ENCODE measurements at places on chromosomes 7 and 10.
A peak's percentile ranks its signal among the peaks of the same experiment; 100 is the strongest.

- DNase-seq = no peak
These were observed 1.7 kb upstream of the FAM3C start for GRCh38 chr7:121397822-121398221.

DNA sequence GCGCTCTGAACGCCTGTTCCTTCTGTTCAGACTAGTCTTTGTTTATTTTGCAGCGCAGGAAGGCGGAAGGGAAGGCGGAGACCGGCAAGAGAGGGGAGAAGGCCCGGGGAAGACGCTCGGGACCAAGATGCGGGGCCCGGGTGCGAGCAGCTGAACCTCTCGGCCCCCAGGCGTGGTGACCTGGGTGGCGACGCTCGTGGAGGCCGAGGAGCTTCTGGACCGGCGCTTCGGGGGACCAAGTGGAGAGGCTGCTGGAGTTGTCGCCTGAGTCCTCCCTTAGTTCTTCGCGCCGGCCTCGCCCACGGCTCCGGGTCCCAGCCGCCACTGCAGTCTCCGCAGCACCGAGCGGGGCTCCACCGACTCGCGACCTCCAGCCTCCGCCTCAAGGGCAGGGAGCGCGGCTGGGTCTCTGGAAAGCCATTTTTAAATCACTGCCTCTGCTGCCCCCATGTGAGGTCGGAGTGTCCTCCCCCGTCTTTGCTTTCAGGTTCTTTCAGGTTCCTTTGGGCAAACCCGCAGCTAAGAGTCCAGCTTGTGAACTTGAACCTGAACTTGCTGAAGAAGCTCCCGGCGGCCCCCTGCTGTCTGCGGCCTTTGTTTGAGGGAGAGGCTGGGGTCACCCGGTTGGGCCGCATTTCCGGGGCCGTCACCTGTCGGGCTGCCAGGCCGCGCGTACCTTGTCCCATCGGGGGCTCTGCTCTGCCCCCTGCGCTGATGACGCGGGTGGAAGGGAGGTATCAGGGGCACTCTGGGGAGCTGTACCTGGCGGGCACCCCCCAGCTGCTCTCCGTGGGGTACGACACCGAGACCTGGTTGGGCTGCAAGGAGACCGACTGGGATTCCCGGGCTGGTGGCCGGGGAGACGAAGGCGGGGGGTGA is 136.0 kb downstream of the KIF20B start:
- DNase-seq = no peak

GRCh38 chr7:92880212-92881090 is 44.1 kb upstream of the CDK6 start:
- no peak for DNase-seq

- DNase-seq = no peak
These were observed 8.3 kb downstream of the GPR85 start for GRCh38 chr7:113078331-113078730.

- DNase-seq = no peak
These were observed 19.1 kb downstream of the ADAM8 start for GRCh38 chr10:133257489-133258065.

GRCh38 chr10:60664859-60665258 is 113.4 kb upstream of the CDK1 start:
- DNase-seq = no peak

- no peak for DNase-seq
These were observed 602.0 kb downstream of the PTPRN2 start for GRCh38 chr7:157985636-157986035.

GRCh38 chr10:96706331-96706853 is 13.9 kb downstream of the PIK3AP1 start:
- no peak for DNase-seq

GRCh38 chr7:154427533-154427932 is 375.3 kb downstream of the DPP6 start:
- DNase-seq = no peak

GRCh38 chr7:122269241-122269640 is 35.3 kb downstream of the FEZF1 start:
- DNase-seq = no peak

- no peak for DNase-seq
These were observed 103.3 kb downstream of the GPAM start for GRCh38 chr10:112080231-112080630.

DNA sequence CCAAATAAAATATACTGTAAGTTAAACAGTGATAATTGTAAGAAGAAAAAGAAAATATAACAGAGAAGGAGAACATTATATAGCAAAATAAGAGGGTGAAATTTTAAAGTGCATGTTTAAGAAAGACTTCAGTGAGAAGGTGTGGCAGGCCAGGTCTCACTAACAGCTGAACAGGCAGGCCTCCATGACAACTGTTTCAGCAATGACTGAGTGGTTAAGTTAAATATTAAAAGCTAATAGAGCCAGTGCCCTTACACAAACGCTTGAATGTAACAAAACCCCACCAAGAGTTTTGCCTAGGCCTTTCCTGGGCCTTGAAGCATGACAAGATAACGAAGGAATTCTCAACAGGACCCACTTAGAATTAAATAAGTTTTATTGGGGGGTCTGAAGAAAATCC is 32.6 kb downstream of the CFAP43 start:
- no peak for DNase-seq

GRCh38 chr7:132112106-132112505 is 464.2 kb downstream of the PLXNA4 start:
- DNase-seq = no peak

DNA sequence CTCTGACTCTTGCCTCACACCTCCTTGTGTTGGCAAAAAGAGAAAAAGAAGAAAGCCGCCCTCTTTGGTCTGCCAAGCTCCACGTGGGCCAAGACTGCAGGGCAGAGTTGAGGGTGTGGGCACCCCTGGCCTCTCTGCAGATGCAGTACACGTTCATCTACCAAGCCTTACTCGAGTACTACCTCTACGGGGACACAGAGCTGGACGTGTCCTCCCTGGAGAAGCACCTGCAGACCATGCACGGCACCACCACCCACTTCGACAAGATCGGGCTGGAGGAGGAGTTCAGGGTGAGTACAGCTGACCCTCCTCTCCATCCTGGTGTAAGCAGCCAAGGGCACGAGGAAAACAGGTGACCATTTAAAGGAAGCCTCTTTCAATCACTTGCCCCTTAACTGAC is 56.1 kb downstream of the MKI67 start:
- DNase-seq = no peak

DNA sequence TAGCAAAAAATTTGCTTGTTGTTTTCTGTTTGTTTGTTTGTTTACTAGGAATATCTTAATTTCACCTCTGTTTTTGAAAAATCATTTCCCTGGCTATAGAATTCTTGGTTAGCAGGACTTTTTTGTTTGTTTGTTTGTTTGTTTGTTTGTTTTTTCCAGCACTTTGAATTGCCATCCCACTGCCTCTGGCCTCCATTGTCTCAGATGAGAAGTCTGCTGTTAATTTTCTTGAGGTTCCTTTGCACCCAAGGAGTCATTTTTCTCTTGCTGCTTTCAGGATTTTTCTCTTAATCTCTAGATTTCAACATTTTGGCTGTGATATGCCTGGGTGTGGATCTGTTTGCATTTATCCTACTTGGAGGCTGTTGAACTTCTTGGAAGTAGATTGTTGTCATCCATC is 105.7 kb downstream of the FOXL3 start:
- no peak for DNase-seq

DNA sequence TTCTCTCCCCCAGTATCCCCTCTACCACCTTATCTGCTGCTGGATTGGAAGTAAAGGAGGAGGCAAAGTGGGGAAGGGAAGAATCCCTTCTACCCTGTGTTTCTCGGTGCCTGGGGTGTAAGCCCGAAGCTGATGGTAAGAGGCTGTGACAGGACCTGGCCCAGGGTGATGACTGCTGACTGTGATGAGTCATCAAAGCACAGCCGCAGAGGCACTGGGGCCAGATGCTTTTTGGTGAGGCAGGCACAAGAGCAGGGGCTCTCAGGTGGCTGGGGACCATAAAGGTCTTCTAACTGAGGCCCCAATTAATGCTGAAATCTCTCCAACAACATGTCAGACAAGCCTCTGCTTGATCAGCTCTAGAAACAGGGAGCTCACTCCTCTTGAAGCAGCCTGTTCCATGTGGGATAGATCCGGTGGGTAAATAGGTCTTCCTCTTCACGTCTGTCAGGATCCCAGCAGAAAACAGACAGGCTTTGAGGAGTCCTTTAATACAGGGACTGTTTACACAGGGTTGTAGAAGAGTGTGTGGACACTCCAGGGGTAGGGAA is 86.1 kb upstream of the PCBD1 start:
- DNase-seq = no peak

DNA sequence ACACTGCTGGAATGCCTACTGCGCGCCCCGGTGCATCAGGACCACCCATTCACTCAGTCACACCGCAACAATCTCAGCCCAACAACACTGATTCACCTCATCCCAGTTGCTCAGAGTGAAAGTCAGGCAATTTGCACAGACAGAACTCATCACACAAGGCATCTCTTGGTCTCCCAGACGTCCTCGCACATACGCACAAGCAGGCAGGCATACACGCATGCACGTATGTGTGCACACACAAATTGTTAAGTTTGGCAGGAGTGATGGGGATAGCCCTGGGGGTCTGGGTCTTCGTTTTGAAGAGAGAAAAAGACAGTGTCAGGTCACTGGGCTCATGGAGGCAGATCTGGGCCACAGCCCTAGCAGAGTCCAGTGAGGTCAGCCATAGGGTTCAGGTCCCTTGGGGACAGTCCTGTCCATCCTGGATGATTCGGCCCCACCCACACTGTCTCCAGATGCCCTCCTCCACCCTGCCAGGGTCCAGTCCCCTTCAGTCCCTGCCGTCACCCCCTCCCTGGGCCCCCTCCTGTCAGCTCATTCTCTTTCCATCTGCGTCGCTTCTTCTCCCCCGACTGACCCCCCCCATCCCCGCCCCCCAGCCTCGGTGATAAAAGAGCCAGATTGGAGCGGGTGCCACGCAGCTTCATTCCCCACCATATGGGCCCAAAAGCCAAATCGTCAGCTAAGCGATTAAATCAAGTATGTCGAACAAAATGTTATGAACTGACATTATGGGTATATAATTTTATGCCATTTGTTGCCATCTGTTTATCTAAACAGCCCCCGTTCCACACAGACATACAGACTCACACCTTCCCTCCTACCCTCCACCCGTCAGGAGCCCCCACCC is 48.5 kb upstream of the SLF2 start:
- DNase-seq = no peak

DNA sequence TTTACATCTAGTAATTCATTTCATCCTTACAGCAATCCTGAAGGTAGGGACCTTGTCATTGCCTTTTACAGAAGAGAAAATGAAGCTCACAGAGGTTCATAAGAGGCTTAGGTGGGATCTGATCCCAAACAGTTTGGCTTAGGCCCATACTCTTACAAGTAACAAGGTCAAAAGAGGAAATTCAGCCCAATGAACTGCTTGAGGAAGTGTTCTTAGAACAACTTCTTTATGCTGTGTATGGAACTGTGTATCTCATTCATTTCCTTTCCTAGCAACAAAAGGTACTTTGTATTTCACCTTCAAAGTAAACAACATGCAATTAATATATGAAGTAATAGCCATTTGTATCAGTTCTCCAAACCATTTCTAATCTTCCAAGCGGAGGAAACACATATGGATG is 79.3 kb downstream of the AVL9 start:
- no peak for DNase-seq

GRCh38 chr7:106524690-106525059 is 136.3 kb downstream of the CCDC71L start:
- DNase-seq = no peak

DNA sequence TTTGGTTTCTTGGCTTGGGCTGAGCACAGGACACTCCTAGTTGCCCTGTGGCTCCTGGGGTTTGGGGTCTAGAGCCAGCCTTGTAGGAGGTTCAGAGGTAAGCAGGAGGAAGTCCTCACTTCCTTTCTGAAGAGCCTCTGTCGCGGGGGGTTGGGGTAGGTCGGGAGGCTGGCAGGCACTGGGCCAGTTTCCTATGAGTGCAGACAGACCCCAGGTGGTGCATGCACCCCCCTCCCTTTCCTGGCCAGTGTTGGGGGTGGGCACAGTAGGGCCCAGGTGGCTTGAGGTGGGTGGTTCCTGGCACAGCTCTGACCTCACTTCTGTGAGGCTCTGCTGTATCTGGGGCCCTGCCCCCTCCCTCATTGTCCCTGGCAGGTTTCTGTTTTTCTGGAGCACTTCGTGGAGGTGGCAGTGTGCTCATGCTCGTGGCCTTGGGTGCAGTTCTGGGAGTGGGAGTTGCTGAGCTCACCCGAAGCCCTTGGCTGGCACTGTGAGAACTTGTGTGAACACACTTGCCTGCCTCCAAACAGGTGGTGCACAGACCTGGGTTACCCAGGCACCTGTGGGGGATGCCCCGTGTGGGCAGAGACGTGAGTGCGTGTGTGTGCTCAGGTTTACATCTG is 1.8 kb downstream of the PALD1 start:
- no peak for DNase-seq

- no peak for DNase-seq
These were observed 81.8 kb downstream of the SEMA3A start for GRCh38 chr7:84112771-84113170.

GRCh38 chr7:145915679-145916078 is 200.9 kb upstream of the CNTNAP2 start:
- no peak for DNase-seq

DNA sequence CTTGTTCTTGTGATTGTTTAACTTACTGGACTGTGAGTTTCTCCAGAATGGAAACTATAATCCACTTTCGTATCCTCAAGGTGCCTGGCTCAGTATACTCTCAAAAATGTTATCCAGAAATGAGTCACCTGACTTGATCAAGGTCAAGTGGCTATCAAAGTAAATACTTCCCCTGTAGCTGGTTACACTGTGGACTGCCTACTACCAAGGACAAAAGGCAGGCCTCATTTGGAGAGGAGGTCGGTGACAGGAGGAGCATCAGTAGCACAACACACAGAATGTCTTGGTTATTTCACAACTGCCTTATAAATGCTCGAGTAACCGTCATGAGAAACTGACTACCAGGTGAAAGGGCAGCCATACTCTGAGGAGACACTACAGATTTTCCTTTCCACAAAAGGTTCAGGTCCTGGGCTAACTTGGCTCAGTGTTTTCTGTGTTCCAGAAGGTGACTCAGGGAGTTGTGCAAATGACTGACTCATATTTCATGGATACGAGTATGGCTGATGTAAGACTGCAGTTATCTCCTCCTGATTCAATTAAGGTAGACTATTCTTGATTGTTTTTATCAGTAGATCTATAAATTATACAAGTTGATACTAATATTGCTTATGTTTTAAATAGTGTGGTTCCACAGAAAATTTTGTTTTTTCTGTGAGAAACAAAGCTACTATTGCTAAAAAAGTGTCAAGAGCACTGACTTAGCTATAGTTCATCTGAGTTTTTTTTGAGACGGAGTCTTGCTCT is 4.2 kb upstream of the CCNY start:
- peak; percentile 56 for DNase-seq

Data from BJ (cell line).